MCF 10A (cell line): ENCODE measurements at places on chromosomes 1 and 21. TPM values are rescaled to one million over a fixed set of nuclear protein-coding genes. Genes with fewer than 3 reads are reported as not detected.

HNRNPCL1 gene
- total RNA-seq = not detected in 2 replicates

DNA sequence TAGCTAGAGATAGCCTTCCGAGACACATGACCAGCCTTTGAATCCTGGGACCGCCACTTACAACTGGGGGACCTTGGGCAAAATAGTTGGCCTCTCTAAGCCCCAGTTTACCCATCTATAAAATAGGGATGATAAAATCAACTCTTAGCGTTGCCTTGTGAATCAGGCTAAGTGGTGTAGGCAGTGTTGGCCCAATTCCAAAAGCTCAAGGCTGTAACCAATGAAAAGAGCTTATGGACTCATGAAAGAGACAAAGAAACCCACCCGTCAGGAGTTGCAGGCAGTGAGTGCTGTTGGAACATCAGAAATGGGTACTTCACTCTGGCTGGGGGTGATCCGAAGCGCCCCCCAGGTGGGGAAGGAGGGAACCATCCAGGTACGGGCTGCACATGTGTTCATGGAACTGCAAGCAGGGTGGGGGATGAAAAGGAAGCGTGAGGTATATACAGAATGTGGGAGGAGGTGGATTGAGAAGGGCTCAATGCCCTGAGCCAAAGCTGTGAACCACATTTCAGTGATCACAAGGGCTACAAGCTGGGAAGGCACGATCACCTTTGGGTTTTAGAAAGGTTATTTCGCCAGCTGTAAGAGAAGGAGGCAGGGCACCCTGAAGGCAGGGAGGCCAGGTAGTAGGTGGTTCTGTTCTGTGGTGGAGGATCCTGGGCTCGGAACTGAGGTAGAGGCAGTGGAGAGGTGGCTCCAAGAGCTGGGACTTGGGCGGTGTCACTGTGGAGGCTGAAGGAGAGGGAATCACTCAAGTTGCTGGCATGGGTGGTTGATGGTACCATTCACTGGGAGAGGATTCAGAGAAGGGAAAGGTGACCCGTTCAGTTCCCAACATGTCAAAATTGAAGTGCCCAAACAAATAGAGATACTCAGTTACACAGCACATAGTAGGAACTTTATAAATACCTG, 11.4 kb upstream of the KIAA1614 start:
- DNase-seq = no peak

C4BPB gene
- not detected in 2 replicates for total RNA-seq

LINGO4 gene
- 0.10 TPM in 1 of 2 replicates, not detected in the other for total RNA-seq

OR6K3 gene
- total RNA-seq = not detected in 2 replicates

DNA sequence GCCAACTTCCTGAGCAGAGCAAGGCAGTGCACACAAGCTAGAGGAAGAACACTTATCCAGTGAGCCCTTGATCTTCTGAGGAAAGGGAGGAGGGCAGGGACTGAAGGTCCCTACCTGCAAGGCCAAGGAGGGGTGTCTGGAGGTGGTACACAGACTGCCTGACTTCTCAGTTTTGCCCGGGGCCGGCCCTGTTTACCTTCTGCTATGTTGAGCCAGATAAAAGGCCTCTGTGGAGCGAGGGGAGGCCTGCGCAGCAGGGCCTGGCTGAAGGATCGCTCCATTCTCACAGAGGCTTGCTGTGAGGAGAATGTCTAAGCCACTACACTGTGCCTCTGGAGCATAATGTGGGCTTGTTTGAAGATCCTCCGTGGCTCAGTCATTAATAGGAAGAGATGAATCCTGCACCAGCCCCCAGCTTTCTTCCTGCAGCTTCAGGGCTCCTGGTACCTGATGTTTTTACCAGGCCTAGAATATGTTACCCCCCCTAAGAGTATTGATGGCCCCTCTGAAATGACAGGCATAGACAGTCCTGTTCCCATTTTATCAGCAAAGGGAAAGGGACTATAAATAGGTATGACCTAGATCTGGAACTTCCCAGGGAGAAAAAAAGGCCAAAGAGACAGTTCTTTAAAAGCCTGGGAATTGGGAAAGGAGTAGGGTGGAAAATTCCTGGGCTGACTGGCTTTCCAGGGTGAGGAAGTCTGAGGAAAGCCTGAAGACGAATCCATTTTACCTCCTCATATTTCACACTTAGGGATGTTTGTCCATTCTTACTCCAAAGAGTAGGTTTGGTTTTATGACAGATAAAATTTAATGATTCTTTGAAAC, 4.7 kb downstream of the POGK start:
- DNase-seq = no peak

DNA sequence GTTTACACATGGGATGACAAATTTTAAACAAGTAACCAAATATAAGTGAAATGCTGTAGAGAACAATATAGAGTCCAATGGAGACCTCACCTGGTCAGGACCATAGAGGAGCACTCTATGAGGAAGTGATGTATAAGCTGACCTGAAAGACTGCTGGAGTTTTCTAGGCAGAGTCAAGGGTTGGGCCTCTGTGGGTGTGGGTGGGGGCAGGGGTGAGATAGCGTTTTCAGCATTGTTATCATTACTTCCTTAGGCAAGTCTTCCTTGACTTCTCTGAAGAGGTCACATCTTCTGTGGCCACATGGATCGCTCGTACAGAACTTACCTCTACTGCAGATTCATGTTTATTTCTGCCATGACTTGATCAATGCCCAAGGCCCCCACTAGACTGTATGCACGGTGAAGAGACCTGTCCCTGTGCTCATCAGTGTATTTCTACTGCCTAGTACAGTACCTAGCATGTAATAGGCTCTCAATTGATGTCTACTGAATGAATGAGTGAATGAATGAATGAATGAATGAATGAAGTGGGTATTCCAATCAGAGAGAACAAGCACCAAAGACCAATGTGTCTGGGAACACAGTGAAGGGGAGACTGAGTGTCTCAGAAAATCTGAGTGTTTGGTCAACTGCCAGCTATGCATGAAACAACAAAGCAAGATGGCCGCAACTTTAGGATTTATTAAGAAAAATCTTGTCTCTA, 116.5 kb downstream of the RNF220 start:
- no peak for DNase-seq

CYP4A11 gene
- total RNA-seq = not detected in 2 replicates

C1orf185 gene
- not detected in 2 replicates for total RNA-seq

- DNase-seq = no peak
Observed at GRCh38 chr21:28387220-28387619, 605.5 kb downstream of the LTN1 start.

NGF gene
- 1.1 and 3.2 TPM in 2 replicates for total RNA-seq

DNA sequence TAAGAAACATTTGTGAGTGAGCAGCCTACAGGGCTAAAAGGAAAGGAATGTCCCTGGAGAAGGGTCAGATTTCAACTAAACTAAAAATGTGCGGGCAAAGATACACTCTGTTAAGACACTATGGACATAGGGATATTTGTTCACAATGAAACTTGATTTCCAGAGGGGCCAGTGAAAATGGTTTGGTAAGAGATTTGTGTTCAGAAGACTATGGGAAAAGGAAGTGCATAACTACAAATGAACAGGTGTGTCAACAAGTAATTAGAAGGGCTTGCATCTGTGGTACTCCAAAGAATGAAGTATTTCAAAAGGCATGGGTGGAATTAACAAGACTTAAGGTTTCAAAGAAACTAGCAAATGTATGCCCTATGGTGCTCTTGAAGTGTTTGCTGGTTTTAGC, 60.4 kb downstream of the NME7 start:
- DNase-seq = no peak

GRCh38 chr1:200405264-200405663, 4.6 kb downstream of the ZNF281 start:
- peak; percentile 75 for DNase-seq

DNA sequence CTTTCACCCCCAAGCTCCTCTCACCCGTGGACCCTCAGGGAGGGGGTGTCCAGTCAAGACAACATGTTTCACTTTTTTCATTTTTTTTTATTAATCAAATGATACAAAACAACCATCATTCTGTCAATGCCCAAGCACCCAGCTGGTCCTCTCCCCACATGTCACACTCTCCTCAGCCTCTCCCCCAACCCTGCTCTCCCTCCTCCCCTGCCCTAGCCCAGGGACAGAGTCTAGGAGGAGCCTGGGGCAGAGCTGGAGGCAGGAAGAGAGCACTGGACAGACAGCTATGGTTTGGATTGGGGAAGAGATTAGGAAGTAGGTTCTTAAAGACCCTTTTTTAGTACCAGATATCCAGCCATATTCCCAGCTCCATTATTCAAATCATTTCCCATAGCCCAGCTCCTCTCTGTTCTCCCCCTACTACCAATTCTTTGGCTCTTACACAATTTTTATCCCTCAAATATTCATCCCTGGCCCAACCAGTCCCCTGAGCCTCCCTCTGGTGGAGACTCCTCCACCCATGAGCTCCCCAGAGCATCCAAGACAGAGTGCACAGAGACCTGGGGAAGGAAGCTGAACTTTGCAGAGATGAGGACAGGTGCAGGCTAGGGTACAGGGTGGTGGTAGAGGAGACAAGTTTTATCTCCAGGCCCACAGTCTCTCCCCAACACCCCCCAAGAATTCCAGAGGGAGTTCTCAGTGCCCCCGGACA, 1.4 kb upstream of the S100A16 start:
- peak; percentile 30 for DNase-seq
